LHCN-M2 (cell line): ENCODE measurements at places on chromosomes 7 and 10. TPM values are rescaled to one million over a fixed set of nuclear protein-coding genes. Genes with fewer than 3 reads are reported as not detected.

- no peak for DNase-seq
These were observed 275.2 kb downstream of the PHTF2 start for GRCh38 chr7:78073609-78074382.

DNA sequence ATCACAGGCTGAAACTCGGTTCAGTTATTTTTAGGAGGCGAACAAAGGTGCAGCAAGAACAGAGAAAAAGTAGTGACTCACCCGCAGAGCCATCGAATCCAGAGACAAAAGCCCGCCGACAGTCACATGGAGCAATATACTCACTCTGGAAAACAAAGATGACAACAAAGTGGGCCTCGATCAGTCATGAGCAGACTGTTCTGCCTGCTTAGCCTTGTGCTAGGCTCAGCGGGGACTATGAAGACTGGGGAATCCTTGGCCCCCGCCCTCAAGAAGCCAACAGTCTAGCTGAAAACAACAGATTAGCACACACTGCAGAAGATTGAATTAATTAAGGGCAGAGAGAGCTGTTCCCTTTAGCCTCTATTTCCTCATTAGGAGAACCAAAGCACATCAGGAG is 30.4 kb downstream of the XPNPEP1 start:
- DNase-seq: no peak

GRCh38 chr7:7384228-7384627 is 151.4 kb downstream of the COL28A1 start:
- DNase-seq: no peak

DNA sequence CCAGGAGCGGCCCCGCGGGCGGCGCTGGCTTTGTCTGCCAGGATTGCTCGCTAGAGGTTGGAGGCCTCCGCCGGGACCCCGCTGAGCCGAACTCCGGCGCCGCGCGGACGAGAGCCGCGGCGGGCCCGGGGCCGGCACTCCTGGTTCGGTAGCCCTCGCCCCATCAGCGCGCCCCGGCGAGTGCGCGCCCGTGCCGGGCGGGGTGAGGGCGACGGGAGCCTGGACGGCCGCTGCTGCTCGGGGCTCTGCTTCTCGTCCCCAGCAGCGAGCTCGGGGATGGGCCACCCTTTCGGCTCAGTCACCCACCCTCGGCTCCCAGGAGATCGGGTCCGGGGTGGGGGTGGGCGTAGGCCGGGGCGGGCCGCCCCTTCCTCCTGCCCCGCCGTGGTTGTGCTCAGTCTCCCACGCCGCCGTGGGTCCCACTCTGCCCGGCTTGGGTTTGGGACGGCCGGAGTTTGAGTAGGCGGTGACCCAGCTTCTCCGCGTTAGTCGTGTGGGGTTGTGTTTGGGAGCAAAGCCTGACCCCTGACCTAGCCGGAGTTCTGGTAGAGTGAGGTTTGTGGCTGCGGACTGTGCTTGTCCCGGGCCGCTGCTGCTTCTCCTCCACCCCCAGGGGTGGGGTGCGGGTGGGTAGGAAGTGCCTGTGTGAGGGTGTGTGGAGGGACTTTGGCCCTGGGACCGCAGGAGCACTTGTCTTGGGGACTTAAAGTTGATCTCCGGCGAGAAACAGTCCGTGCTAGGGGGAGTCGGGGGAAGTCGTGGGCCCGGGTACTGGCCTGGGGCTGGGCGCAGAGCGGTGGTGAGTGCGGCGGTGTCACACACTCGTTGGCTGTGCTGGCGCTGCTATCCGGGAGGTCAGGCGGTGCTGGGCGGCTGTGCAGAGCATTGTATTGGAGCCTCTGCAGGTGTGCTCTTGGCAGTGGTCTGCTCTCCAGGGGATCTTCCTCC is 677 bp downstream of the TSPAN14 start:
- peak; percentile 13 for DNase-seq

- no peak for DNase-seq
These were observed 657.0 kb downstream of the SDK1 start for GRCh38 chr7:3958109-3958483.

- no peak for DNase-seq
These were observed 122.7 kb upstream of the ADCY1 start for GRCh38 chr7:45451342-45452035.

DNA sequence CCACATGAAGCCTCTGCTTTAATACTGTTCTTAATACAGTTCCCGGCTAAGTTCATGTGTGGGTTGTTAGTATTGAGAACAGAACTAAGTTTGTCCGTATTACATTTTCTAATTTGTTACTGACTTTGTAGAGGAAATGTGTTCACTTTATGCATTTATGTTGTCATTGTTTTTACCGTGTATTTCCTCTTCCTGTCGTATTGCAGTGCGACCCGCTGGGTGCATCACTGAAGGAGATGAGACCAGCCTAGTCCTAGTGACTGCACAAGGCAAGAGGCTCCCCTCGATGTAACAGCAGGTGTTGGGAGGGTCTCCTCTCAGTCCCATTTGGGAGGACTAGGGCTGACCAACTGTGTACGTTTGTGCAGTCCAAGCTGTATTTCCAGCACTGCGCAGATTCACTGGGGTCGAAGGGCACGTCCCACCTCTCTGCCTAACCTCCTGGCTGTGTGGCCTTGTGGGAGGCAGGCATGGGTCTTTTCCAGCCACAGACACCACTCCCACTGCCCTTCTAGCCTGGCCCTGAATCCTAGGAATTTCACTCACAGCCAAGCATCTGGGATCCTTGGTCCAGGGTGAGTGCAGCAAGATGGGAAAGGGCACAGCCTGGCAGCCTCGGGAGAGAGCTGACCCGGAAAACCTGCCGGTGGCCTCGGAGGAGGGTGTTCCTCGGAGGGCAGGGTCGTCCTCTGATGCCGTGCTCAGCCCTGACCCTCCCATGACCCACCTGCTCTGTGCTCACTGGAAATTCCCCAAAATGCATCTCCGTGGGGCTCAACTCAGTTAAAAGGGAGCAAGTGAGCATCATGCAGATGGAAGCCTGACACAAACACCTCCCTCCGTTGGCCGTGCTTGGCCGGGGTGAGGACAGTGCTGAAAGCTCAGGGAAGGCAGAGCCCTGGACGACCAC is 63.9 kb upstream of the FAM20C start:
- no peak for DNase-seq

DNA sequence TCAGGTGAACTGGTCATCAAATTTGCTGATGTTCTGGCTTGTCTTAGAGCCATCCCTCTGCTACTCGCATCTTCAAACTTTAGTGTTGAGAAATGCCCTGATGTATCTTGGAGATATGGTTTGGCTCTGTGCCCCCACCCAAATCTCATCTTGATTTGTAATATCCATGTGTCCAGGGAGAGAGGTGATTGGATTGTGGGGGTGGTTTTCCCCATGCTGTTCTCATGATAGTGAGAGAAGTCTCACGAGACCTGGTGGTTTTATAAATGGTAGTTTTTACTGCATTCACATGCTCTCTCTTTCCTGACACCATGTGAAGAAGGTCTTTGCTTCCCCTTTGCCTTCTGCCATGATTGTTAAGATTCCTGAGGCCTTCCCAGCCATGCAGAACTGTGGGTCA is 74.0 kb upstream of the AFAP1L2 start:
- DNase-seq: peak; percentile 4

GRCh38 chr10:132332433-132332754 is 401 bp downstream of the LRRC27 start:
- no peak for DNase-seq

DNA sequence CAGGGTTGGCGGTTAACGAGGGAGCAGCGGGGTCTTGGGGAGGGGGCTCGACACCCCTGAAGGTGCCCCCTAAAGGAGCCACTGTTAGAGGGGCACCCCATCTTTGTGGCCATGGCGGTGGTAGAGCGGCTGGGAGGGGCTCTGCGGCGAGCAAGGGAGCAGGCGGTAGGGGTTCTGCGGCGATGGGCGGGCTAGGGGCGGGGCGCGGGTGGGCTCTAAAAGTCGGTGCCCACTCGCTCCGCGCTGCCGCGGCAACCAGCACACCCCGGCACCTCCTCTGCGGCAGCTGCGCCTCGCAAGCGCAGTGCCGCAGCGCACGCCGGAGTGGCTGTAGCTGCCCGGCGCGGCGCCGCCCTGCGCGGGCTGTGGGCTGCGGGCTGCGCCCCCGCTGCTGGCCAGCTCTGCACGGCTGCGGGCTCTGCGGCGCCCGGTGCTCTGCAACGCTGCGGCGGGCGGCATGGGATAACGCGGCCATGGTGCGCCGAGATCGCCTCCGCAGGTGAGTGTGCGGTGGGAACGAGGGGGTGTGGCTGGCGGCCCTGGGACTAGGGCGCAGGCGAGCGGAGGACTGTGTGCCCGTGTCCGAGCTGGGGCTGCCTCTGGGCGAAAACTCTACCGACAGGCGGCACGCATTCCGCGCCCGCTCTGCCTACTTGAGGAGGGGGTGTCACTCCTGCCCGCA is at the start of gene MEST:
Gene MEST, plus strand, starts transcription at position 245 of the 682 bp plus-strand sequence. Its CDS starts 229 bp downstream, at position 474.
- DNase-seq: peak; percentile 60

DNA sequence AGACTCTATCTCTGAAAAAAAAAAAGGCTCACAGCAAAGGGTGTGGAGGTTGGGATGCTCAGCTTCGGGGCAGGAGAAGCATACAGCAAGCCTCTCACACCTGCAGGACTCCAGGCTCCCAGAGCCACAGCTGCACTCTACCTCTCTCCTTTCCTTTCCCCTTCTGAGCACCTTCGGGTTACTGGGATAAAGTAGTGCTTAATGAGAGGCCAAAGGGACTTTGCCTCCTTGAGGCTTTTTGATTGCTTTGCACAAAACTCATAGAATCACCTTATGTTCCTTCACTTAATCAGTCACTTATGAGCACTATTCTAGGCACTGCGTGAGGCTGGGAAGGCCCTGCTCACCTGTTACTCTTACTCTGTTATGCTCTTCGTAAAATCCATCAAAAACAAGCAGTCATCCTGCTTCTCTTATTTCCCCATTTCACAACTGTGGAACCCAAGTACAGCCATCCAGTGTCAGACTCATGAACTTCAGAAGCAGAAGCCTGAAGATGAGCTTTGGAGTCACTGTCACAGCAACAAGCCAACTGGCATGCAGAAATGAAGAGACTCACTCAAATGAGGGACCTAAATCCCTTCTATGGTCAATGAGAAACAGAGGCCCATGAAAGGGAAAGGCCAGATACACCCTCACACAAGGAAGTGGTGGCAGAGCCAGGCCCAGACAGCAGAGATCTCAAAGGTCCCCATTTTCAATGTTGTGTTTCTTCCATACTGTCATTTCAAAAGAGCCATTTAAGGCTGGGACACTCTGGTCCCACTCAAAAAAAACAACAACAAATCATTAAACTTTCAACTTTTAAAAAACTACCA is 205.4 kb downstream of the KCNMA1 start:
- no peak for DNase-seq

DNA sequence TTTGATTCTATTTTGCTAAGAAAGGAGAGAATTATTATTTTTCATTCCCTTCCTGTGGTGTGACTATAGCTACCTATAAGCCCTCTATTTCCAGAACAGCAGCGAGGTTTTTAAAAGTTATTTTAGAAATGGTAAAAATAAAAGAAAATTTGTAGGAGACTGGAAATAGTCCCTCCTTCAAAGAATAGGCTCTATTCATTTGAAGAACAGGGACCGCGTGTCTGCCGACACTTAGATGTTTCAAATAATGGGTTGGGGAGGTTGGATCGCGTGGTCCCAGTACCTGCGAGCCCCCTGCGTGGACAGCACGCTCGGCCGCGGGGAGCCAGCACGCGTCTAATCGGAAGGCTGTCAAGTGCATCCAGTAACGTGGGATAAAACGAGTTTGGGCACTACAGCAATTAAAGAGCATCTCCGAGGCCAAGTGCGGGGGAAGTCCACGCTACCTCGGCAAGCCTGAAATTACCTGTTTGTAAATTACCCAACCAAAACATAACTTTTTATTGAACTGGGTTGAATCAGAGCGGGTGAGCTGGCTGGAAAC is 1.0 kb downstream of the CACNA2D1 start:
- no peak for DNase-seq

GRCh38 chr10:18142151-18142550 is 1.9 kb downstream of the CACNB2 start:
- DNase-seq: no peak

GRCh38 chr10:111098679-111099437 is 22.0 kb downstream of the ADRA2A start:
- peak; percentile 14 for DNase-seq

- DNase-seq: no peak
These were observed 19.9 kb upstream of the INSYN2A start for GRCh38 chr10:127216274-127216673.

DNA sequence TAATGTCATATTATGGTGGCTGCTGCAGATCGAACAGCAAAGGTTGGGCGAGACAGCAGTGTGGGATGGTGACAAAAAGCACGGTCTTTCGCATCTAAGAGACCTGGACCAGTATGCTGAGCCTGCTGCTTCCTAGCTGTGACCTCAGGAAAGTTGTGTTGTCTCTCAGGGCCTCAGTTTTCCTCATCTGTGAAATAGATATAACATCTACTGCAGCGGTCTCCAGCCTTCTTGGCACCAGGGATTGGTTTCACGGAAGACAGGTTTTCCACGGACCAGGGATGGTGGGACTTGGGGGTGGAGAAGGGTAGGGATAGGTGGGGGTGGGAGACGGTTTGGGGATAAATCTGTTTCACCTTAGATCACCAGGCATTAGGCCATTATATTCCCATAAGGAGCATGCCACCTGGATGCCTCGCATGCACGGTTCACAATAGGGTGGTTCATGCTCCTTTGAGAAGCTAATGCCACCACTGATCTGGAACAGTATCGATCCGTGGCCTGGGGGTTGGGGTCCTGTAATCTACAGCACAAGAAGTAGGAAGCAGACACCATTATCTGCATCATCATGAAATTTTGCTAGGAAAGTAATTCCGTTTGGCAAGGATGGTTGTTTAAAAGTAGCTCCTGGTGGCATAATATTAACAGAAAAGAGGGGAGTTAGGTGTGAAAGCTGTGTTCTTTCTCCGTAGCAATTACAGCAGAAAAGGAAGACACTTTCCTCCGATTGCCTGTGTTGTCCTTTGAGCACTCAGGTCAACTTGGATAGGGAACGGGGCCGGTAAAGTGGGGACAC is 10.8 kb downstream of the KLF6 start:
- DNase-seq: peak; percentile 57

- DNase-seq: no peak
These were observed 2.5 kb downstream of the TES start for GRCh38 chr7:116212869-116213268.

Gene PLXNA4
- total RNA-seq: not detected in 2 replicates

Gene DNAJC2
- total RNA-seq: 29.0 and 33.8 TPM in 2 replicates

Gene HIPK2
- 50.9 and 61.3 TPM in 2 replicates for total RNA-seq

Gene LIPJ
- total RNA-seq: not detected in 2 replicates

Gene FEZF1
- total RNA-seq: 0.06 TPM in 1 of 2 replicates, not detected in the other

Gene MRPS24
- total RNA-seq: 153 and 156 TPM in 2 replicates

Gene ASZ1
- not detected in 2 replicates for total RNA-seq

Gene ZSCAN25
- total RNA-seq: 8.8 and 11.3 TPM in 2 replicates

Gene CYP3A5
- total RNA-seq: not detected in 2 replicates
